Activated naive CD4-positive, alpha-beta T cell treated with Interleukin-2 at 50 U/mL for 16 hours (primary cell): ENCODE measurements at places on chromosomes 6 and 20.

GRCh38 chr6:142868917-142869316, 76.1 kb downstream of the HIVEP2 start:
- DNase-seq: no peak

DNA sequence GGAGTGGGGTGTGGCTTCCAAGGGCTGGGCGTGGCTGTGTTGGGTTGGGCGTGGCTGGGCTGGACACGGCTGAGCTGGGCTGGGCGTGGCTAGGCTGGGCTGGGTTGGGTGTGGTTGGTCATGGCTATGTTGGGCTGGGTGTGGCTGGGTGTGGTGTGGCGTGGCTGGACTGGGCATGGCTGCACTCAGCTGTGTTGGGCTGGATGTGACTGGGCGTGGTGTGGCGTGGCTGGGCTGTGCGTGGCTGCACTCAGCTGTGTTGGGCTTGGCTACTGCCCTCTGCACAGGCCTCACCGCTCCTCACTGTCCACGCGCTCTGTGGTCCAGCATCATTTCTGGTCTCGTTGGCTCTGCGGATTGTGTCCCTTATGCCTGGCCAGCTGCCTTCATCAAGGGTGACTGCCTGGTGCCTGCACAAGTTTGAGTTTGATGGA, 43.5 kb upstream of the SLCO4A1 start:
- no peak for DNase-seq

DNA sequence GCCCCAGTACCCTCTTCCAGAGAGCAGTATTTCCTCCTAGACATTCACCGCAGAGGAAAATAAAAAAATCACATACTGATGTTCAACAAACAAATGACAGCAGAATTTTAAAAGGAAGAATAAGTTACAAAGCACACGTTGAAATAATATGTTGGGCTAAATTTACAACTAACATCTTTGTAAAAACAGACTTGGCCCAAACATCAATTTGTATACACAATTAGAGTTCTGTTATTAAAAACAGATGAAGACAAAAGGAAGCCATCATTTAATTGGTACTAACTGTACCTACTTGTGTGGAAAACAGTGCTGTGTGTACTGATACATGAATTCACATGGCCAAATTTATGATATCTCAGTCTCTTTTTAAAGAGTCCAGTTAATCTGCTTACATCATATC, 46.3 kb downstream of the KIF6 start:
- no peak for DNase-seq

DNA sequence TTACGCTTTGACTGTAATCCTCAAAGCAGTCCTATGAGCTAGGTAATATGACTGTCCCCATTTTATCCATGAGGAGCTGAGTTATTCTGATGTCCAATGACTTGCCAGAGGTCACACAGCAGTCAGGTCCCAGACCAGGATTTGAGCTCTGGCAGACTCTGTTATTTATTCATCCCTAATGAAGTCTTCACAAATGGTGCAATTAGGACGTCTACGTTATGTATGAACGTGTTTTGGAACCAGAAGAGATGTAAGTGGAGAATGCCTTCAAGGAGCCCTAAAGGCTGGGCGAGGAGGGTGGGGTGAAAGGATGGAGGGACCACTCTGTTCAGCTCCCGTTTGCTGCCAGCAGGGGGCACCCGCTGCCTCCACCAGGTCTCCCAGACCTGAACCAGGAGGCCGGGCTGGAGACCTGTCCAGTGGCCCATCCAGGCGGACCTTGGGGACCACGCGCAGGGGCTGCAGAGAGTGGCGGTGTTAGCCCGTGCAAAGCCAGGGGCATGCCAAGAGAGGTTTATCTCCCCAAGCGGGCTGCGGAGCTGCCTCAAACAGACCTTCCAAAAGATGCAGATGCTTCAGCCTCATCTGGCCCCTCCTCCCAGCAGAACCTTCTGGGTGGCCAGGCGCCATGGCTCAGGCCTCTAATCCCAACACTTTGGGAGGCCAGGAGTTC, 15.2 kb upstream of the ZNF335 start:
- DNase-seq: peak; percentile 80

GRCh38 chr20:58753267-58753921, 60.8 kb downstream of the NPEPL1 start:
- DNase-seq: no peak

DNA sequence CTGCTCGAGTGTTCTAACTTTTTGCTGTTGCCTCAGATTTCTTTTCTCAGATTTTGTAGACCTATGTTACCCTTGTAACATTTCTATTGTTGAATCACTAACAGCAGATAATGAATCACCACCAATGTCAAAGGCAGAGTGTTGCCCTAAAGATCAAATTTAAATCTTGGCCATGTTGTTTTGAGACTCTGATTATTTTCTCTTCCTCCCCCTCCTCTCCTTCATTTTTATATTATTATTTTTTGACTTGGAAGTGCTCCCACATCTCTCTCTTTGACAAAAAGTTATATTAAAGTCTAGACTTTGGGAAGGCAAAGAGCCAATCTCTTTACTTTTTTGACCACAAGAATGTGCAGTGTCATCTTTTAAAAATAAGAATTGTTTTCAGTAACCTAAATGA, 422.7 kb downstream of the NKAIN2 start:
- DNase-seq: no peak

DNA sequence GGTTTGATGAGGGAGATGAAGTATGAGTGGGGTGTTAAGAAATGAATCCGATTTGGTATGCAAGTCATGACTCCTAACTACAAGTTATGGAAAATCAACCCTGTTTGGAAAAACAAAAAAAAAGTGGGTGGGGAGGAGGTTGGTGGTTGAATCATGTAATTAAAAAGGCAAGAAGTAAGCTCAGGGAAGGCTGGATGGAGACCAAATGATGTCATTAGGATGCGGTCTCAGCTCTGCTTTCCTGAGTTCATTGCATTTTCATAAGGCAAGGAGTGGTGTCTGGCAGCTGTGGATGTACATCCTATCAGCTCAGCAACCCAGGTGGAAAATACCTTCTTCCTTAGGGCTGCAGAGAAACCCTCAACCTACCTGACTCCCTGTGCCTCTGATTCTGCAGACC, 60.4 kb upstream of the AKAP12 start:
- DNase-seq: no peak

DNA sequence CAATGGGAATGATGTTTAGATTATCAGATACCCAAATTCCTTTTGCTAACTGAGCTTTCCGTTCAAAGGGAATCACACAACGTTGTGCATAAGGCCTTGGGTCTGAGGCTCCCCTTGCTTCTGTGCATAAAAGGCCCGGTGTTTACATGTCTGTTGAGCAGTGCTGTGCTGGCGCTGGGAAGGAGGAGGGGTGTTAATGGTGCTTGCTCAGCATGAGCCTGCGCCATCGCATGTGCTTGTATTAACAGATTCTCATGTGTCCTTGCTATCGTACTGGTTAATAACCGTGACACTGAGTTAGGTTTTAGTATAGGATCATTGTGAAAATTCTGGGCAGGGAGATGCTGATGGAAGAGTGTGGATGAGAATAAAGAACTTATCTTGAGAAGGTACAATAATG, 62.3 kb upstream of the TRAF3IP2 start:
- DNase-seq: no peak

DNA sequence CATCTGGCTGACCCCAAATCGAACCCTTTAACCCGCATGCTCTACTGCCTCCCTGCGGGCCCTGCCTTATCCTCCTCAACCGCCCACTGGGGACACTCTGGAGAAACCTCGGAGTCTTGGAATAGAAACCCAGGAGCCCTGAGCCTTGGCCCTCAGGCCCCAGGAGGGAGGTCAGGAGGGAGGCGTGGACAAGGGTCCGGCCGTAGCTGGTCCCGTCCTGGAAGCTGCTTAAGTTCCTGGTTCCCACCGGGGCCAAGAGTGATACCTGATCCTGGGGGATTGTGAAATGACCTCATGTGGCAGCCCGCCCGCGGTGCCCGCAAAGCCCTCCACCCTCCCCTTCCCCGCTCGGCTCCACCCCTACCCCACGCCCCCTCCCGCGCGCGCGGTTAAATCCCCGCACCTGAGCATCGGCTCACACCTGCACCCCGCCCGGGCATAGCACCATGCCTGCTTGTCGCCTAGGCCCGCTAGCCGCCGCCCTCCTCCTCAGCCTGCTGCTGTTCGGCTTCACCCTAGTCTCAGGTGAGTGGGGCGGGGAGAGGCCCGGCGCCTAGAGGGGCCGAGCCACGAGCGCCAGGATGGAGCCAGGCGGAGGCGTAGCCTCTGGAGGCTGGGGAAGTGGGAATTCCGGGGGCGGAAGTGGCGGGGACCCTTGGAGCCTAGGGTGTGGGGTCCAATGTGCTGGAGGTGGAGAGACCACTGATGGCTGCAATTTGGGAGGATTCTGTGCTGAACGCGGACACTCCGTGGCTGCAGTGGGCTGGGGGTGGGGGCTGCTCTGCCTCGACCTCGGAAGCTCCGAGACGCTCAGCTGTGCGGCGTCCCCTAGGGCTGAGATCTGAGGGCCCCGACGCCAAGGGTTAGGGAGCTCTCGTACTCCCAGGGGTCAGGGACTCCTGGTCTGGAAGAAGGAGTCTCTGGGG, at the start of gene WFDC2:
TSS of gene WFDC2 (plus strand) at position 418 of the 926 bp plus-strand sequence. CDS start at position 447, 29 bp downstream.
- DNase-seq: no peak

DNA sequence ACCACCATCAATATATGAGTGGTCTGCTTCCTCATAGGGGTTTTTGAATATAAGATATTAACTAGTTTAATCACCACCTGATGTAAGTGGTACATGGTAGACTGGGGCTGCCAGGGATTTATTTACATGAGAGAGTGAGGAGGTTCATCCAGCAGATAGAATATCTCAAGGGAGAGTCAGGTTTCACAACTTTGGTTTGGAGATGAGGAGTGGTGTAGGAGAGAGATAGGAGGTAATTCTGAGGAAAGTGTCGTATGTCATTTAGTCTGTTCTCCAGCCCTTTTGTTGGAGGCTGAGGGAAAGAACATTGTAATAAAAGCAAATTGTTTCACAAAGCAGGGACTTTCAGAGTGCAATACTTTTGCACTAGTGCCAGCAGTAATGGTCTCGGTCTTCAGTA, 16.8 kb downstream of the L3MBTL3 start:
- DNase-seq: no peak

DNA sequence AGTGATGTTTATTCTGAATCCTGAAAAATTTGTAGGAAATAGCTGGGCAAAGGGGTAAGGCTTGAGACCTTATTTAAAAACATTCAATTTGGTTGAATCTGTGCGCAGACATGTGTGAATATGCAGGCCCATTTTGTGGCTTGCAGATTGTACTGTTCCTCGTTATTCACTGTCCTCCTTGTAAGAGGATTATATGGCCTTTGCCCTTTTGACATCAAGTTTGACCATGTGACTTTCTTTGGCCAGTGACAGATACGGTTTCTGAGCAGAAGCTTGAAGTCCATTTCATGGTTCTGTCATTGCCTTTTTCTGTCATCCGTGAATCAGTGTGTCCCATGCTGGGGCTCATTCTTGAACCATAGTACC, 13.4 kb downstream of the AFDN start:
- no peak for DNase-seq

GRCh38 chr6:1609648-1610496, at the start of gene FOXC1:
TSS of gene FOXC1 (plus strand) at chr6:1609915. CDS start at chr6:1610446, 531 bp downstream.
- peak; percentile 43 for DNase-seq

DNA sequence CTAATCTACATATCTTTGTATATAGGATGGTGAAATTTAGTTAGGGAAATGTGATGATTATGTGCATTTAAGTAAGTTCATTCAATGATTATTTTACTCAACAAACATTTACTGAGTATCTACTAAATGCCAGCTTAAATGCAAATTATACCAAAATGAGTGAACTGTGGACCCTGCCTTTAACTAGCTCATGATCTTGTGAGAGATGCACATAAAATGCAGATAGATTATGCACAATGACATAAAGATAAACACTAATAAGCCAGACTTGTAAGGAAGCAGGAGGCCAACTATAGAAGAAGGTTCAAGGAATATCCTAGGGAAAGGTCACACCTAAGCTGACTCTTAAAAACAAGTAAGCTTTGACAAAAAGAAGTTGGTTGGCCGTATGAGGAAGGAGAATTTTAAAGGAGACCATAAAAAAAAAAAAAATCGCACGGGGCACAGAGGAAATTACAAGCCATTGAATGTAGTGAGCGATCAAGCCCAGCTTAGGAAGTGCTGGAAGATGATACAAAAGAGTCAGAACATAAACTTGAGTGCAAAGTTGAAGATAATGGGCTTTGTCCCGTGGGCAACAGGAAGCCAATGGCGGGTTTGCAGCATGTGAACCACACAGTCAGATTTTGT, 107.9 kb downstream of the NRSN1 start:
- no peak for DNase-seq

- no peak for DNase-seq
Measured at GRCh38 chr6:157486572-157486971, 105.6 kb downstream of the ZDHHC14 start.

DNA sequence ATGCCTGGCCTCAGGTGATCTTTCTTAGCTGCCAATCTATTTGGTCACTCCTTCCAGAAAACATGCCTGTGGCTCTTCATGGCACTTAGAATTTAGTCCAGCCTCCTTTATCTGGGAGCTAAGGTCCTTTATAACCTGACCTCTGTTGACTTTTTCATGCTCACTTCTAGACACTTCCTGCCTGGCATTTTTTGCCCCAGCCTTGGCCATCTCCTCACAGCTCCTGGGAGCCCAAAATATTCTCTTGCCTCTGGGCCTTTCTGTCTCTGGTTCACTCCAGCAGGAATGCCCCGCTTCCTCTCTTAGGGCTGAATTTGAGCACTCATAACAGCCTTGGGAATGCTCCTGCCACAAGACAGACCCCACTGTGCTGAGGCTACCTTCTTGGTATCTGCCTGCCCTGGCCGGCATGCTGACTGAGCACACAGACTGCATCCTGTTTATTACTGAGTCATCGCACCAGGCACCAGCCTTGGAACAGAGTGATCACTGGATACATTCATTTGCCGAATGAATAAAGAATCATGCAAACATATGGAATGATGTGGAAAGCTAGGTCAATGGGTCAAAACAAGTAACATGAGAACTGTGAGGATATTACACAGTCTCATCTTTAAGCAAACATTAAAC, 5.8 kb upstream of the EEF1E1 start:
- no peak for DNase-seq

DNA sequence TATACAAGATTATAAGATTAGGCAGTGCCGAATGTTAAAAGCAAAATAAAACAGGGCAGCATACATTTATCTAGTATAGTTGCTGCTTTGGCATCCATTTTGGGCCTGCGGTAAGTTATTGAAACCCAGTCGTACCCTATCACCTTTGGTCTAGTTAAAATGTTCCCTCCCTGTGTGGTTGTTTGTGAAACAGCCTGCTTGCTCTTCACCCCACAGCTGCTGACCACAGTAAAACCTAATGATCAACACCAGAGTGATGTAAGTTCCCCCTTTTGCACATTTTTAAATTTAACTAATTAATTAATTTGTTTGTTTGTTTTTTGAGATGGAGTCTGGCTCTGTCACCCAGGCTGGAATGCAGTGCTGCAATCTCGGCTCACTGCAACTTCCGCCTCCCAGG, 50.3 kb upstream of the TXNDC5 start:
- DNase-seq: no peak
